ENCODE measurements at places on chromosomes 3 and 15.

- DNase-seq, result no peak
These were observed 17.2 kb downstream of the SPTBN5 start for GRCh38 chr15:41876689-41877088.

DNA sequence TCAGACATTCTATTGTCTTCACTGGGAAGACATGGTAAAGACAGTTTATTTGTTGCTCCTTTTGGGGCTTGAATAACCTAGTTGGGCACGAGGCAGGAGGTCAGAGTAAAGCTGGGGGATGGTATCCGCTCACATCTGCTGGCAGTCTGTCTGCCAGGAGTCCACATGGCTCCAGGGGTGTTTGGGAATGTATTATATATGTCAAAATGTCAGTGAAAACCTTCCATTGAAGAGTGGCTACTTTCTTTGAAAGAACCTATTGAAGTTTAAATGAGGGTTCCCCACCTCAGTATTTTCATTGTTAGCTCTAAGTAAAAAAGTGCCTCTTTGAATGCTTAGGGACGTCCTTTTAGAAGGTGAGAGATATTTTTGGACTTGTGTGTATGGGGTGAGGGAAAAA, 68.4 kb downstream of the CLDN11 start:
- no peak for DNase-seq

DNA sequence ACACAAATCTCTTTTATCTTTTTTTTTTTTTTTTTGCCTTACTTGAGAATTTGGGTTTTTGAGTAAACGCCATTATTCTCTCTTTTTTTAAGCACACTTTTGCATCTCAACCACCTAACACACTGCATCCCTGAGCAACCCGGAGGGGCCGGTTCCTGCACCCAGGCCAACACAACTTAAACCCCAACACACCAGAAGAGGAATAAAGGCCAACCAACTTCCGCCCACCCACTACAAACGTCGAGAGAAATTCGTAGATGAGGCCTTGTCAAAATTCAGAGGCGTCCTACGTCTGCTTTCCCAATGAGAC, 389 bp upstream of the CCNB2 start:
- DNase-seq, result no peak

DNA sequence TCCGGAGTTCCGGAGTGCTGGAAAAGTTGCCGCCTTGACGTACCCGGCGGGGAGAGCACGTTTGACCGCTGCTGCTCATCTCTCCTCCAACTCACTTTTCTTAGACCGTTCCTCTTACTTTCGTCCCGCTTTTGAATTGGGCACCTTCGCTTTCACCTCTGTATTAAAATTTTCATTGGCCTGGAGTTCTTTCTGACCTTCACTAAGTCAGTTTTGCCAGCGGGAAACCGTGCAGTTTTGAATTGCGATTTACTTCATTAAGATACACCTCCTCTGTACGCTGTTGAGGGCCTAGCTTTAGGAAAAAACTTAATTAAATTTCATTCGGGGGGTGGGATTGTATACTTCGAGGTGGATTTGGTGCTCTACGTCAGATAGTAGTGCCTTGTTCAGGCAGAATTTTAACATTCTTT, 1.3 kb downstream of the GMPS start:
- no peak for DNase-seq

DNA sequence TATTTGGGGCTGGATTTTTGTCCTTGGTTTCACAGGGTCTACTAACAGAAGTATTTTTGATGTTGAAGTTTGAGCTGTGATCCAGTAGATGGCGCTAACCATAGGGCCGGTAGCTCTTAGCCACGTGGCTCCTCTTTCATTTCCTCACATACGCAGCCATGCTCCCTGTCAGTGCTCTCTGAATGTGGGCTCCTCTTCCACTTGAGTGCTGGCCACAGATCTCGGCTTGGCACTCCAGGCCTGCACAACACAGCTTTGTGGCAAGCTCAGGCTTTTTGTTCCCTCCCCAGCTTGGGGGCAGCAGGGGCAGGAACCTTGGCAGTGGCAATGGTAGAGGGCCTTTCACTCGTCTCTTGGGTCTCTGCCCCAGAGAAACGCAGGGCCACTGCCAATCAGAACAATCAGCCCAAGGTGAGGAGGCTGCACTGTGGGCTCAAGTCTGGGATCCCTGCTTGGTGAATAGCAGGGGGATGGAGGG, 18.6 kb upstream of the DNAAF4 start:
- no peak for DNase-seq

DNA sequence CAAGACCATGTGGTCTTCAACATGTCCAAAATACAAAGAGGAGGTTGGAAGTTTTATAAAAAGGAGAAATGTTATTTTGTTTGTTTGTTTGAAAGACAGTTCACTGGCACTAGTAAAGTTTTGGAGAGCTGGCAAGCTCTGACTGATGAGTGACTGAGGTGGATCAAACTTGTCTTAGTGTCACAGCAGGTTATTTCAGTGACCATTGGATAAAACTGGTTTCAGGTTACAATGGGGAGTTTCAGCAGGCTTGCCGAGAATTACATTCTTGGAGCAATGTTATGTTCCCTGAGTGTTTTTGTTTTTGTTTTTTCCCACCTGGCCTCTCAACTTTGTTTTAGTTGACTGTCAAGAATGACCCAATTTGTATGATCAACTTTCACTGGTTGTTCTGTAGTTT, 414.5 kb upstream of the ARHGEF26 start:
- DNase-seq, result no peak

DNA sequence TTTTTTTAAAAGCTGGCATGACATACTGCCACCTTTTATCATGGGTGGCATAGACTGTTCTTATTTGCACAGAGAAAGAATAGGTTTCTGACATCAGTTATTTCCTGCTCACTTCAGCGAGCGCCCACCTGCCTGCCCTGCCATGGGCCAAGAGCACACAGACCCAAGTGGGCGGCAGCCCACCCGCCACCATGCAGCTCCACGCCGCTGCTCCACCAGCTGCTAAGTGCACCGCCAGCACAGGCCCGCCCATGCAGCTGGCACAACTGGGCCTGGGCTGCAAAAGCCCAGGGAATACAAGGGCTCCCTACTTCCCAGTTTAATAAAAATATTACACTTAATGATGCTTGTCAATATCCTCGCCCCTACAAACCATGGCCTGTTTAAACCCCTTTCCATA, 15.4 kb downstream of the ZNF148 start:
- no peak for DNase-seq

DNA sequence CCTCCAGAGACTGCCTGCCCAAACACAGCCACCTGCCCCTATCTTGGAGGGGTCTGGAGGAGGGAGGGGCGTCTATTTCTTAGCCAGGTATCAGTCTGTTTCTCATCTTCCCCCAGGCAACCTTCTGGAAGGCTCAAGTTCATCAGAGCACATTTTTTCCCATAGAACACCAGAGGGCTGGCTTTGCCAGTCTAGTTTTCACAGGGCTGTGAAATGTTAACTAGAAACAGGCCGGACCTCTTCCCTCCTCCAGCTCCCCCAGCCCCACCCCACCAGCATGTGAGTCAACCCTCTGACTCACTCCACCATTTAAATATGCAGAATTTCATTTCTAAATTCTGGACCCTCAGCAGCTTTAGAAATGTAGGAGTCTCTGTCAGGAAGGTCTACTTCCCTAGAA, 66.9 kb downstream of the SLCO2A1 start:
- DNase-seq, result no peak

DNA sequence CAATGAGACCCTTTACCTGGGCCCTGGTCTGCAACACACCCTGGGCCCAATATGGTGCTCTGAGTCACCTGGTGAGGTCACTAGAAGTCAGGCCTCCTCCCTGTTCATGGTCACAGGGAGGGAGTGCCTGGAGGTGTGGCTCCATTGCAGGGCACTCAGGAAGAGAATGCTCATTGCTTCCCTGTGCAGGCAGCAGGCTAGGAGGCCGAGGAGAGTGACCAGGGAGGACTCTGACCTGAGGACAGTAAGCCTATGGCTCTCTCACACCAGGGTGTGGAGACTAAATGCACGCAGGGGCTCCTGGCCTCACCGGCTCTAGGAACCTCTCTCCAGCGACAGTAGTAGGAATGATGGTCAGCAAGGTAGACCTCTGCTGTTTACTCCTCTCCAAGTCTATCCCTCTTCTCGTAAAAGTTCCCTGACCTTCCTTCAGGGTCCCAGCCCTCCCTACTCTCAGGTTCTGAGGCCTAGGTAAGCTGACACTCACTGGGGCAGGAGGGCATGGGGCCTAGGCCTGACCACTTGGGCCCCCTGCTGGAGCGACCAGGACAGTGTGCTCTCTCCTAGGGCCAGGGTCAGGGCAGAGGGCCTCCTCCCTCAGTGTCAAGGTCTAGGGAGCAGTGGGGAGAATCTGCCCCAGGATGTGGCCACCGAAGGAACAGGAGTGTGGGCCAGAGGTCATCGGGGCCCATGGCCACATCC, 9.6 kb upstream of the SLCO2A1 start:
- DNase-seq, result no peak

DNA sequence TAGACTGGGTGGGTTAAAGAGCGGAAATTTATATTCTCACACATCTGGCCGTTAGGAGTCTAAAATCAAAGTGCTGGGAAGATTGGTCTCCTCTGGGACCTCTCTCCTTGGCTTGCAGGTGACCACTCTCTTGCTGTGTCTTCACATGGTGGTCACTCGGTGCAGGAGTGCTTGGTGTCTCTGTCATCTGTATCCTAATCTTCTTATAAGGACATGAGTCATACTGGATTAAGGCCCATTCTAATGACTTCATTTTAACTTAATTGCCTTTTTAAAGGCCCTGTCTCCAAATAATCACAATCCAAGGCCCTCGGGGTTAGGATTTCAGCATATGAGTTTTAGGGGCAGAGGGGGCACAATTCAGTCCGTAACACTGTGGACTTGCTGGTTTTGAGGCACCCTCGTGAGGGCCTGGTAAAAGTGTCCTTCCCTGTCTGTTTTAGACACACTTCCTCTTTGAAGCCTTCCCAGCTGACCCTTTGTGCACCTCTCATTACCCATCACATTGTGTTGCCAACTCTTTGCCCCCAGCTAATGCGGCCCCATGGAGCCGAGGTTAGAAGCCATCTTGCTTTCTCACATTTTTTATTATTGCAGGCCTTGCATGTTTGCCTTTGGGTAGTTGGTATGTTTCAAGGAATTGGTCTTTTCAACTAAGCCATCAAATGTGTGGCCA, 3.2 kb downstream of the XYLB start:
- DNase-seq, result no peak

DNA sequence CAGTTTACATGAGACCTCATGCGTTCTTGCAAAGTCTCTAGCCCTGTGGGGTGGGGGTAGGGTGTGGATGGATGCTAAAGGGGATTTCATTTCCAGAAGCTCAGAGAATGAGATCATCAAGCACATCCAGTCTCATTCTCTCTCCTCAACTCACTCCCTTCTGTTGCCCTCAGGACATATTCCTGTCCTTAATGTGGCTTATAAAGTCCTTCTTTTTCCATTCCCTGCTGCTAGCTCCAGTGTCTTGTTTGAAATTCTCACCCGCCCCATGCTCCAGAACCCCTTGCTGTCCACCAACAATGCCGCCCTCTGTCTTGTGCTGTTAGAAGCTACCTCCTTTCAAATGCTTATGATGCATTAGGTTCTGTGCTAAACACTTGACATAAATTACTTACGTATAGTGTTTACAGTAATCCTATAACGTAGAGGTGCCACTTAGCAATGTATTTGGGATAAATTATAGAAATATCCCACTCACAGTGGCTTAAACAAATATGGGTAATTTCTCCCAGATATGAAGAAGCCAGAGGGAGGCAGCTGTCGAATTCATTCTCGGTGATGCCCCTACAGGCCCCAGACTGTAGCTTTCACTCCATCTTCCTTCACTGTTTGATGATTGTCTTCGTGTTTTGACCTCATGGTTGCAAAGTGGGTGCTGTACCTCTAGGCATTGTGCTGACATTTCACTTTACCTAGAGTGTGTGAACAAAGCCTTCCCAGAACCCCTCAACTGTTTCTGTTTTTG, 273.1 kb upstream of the TBL1XR1 start:
- no peak for DNase-seq

DNA sequence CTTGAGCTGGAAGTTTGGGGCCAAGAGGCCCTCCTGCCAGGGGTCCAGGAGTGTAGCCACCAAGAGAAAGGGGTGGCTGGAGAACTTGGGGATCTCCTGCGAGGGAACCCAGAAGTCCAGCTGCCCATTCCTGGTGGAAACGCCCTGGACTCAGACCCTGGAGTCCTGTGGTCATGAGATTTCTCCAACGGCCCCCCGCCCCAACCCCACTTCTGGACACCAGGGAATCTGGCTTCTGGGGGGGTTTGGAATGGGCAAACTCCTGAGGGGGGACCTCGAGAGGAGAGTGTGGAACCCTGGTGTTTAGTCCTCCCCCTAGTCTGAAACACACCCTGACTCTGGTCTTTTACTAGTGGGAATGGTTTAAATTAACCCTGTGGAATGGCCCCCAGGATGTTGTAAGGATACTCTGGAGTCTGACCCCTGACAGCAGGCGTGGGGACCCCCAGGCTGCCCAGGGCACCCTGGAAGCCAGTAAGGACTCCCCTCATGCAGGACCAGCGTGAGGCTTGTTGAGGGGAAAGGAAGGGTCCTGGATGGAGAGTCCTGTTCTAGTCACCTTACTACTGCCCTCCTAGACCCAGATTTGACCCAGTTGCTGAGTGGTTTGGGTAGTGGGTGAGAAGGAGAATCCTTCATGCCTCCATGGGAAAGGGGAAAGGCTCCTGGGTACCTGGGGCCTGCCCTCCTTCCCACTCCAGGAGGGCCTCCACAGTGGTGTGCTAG, 540 bp downstream of the KLHDC8B start:
- no peak for DNase-seq

DNA sequence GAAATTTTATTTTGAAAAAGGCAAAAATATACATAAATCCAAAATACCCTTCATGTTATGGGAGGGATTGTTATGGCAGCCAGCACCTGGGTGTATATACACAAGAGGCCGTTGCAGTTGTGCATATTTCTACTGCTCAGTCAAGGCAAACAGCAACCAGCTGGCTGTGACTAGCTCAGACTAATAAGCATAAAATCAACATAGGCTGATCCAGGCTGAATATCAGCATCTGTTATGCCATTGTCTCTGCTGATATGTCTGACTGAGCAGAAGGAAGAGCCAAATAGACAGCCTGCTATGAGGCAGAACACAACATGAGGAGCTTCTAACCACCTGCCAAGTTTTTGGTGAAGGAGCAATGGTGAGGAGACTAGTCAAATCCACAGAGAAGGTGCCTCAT, 457.5 kb upstream of the ALCAM start:
- DNase-seq, result no peak

GRCh38 chr3:89252860-89253259, 145.4 kb downstream of the EPHA3 start:
- DNase-seq, result no peak

DNA sequence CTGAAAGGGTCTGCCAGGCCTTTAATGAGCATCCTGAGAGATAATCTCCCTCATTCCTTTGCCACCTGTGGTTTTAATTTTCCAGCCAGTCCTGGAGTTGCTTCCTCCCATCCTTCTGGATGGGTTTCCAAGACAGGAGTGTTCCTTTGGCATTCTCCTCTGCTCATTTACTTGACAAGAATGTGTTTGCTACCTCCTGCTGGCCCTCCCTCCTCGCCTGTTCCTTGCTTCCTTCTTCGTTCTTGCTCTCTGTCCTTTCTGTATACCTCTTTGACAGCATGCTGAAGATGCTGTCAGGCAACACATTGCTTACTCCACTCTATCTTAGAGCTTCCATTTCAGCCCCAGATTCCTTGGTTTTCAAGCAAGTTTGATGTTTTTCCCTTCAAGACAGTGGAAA, 46.0 kb downstream of the ERC2 start:
- no peak for DNase-seq
